Omental fat pad (tissue), 4 donors: ENCODE measurements at places on chromosomes 16 and 17. TPM values are rescaled to one million over a fixed set of nuclear protein-coding genes. Genes with fewer than 3 reads are reported as not detected.

ALOX15B gene
- total RNA-seq: 3.8 TPM

ABCC12 gene
- total RNA-seq: not detected

TEKT5 gene
- not detected for total RNA-seq

- no peak for DNase-seq
Measured at GRCh38 chr16:88455610-88456355, 2.7 kb downstream of the ZFPM1 start.

- DNase-seq: peak; percentile 36
Measured at GRCh38 chr17:18362698-18363100, 651 bp downstream of the SHMT1 start.

- DNase-seq: no peak
Measured at GRCh38 chr17:79721993-79722671, 8.6 kb upstream of the ENPP7 start.

DNA sequence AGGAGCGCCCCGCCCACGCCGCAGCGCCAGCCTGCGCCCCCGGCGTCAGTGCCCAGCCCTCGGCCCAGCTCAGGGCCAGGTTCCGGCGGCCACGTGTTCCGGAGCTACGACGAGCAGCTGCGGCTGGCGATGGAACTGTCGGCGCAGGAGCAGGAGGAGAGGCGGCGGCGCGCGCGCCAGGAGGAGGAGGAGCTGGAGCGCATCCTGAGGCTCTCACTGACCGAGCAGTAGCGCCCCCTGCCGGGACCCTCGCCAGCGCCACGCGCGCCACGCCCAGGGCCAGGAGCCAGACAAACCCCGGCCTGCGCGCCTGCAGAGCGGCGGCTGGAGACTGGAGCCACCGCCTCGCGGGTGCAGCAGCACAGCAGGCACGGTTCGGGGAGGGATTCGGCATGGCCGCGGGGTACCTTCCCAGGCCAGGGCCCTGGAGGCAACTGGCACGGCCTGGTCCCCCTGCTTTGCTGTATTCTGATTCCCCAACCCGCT is 9.3 kb downstream of the CORO6 start:
- DNase-seq: peak; percentile 97

GRCh38 chr17:45971698-45972141 is 27.3 kb upstream of the STH start:
- DNase-seq: no peak

DNA sequence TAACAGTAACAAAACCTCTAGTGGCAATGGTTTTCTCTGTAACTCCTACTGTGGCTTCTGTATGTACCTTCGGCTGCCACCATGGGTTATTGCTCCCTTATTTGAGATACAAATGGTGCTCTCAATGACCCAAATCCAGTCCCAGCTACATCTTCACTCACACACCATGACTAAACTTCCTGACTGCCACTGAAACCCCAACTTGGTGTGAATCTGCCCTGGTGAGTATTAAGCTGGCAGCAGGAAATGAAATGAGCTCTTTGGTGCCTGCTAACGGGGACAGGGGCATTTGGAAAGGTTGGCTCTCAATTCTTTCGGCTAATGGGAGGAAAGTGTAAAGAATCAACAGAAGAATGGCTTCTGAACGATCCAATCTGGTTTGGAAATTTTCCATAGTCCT is 7.5 kb upstream of the SLC35B1 start:
- DNase-seq: no peak

DNA sequence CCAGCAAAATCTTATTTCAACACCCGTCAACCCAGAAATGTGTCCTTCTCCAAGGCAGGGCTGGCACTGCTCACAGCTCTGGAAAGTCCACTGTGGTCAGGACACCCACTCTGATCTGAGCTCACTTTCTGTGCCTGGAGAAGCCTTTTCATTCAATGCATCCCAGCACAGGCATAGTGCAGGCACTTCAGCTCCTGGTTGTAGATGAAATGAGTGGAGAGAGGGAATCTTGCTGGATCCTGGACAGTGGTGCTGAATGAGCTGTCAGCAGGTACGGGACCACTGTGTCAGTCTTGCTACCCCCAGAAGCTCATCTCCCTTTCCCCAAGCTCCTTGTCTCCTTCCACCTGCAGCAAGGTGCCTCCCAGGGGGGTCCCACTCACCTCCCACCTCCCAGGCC is 86.1 kb upstream of the SALL1 start:
- DNase-seq: no peak

DNA sequence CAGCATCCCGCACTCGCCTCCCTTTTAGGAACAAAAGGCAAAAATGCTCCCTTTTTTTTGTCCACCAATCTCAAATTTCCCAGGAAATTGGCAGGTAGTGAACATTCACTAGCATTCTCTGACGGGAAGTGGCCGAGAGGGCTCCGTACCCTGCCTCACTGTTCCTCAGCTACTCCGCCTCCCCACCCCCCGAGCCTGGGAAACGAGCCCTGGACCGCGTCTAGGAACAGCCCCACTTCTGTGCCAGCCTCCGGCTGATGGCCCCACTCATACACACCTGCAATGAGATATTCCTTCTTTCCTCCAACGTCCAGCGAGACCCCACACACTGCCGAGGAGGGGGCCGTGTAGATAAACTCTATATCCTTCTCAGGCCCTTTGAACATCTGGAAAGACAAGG is 30.0 kb upstream of the USP36 start:
- DNase-seq: no peak
